Upper lobe of left lung (tissue), 6 donors: ENCODE measurements at places on chromosomes 7 and 10. TPM values are rescaled to one million over a fixed set of nuclear protein-coding genes. Genes with fewer than 3 reads are reported as not detected.

- no peak for DNase-seq
Observed at GRCh38 chr7:42002654-42003053, 234.4 kb downstream of the GLI3 start.

DNA sequence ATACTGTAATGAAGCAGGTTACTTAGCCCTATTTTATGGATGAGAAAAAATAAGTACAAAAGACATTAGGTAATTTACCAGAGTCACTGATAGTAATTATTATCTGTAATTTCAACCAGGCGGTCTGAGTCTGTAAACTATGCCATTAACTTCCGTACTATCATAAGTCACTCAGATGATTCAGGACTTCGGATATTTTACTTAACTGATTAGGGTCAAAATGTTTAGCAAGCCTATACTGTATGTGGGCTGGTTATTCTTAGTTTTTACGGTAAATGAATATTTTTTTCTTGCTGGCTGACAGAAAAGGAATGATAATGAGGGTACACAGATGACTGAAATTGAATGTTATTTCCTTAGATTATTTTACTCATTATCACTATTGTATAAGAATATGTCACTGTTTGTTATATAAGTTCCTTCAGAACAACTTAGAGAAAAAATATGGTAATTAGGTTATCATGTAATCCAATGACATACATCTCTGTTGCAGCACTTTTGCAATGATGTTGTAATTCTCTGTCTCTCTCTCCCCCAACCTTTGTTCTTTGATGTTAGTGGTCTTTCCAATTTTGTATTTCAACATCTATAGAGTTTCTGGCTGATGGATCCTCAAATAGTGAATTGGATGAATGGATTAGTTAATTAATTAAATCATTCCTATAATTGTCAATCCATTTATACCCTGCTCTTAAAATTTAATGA, 165.6 kb downstream of the ZEB1 start:
- no peak for DNase-seq

GRCh38 chr10:69515699-69516259, 57.4 kb downstream of the NEUROG3 start:
- DNase-seq: peak; percentile 66

Gene HOXA9
- 0.39 TPM for total RNA-seq

- no peak for DNase-seq
Observed at GRCh38 chr7:14065286-14065685, 75.8 kb upstream of the ETV1 start.

GRCh38 chr10:6201516-6201975, 1.2 kb upstream of the PFKFB3 start:
- peak; percentile 91 for DNase-seq

DNA sequence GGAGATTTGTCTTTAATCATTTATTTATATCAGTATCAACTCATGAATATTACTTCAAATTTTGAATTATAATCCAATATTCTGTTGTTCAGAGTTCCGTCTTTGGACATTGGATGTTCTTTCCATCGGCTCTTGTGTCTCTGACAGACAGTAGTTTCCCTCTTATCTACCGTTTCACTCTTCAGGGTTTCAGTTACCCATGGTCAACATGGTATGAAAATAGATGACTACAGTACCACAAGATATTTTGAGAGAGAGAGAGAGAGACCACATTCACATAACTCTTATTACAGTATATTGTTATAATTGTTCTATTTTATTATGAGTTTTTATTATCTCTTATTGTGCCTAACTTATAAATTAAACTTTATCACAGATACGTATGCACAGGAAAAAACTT, 6.8 kb downstream of the SHTN1 start:
- no peak for DNase-seq

Gene ADK
- 63.6 TPM for total RNA-seq

DNA sequence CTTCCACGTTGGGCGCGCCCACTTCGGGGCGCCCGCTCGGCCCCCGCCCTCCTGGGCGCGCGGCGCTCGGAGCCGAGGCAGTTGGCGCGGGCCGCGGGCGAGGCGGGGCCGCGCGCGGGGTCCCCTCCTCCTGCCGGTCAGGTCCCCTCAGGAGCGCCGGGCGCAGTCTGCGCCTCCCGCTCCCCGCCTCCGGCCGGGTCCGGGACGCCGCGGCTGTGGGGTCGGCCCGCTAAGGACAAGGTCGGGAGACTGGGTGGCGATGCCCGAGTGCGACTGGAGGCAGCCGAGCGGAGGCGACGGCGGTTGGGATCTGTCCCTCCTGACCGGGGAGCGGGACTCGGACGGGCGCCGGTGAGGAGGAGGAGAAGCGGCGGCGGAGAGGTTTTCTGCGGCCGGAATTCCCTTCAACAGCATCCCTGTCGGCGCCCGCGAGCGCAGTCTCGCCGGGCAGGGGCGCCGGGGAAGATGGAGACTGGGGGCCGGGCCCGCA, at the start of gene ATRNL1:
TSS of gene ATRNL1 (plus strand) at position 80 of the 490 bp plus-strand sequence. CDS start at position 466, 386 bp downstream.
- DNase-seq: peak; percentile 88
